Upper lobe of right lung (tissue), 1 donor: ENCODE measurements at places on chromosomes 3 and 15.

- DNase-seq: no peak
Observed at GRCh38 chr3:87949879-87950208, 109.0 kb downstream of the CGGBP1 start.

GRCh38 chr15:36362509-36362915 is 216.9 kb upstream of the CDIN1 start:
- no peak for DNase-seq

- DNase-seq: no peak
Observed at GRCh38 chr3:172659246-172660002, 51.4 kb downstream of the NCEH1 start.

- no peak for DNase-seq
Observed at GRCh38 chr3:133283958-133284807, 115.7 kb upstream of the BFSP2 start.

GRCh38 chr3:144502402-144502801 is 530.8 kb downstream of the DIPK2A start:
- DNase-seq: no peak

DNA sequence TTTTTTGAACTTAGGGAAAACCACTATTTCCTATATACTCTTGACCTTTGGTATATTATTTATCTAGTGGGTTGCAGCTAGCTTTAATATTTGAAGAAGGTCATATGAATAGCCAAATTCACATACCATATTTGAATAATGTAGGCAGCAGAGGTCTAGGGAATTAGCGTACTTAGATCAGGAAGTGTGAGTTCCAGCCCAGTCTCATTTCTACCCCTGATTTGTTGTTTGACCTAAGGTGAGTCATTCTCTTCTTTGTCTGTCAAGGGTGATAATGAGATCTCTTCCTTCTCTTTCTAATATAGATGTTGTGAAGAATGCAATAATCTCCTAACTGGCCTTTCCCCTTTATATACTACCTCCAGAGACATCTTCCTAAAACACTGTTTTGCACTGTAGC is 36.6 kb upstream of the ZPLD1 start:
- DNase-seq: no peak

DNA sequence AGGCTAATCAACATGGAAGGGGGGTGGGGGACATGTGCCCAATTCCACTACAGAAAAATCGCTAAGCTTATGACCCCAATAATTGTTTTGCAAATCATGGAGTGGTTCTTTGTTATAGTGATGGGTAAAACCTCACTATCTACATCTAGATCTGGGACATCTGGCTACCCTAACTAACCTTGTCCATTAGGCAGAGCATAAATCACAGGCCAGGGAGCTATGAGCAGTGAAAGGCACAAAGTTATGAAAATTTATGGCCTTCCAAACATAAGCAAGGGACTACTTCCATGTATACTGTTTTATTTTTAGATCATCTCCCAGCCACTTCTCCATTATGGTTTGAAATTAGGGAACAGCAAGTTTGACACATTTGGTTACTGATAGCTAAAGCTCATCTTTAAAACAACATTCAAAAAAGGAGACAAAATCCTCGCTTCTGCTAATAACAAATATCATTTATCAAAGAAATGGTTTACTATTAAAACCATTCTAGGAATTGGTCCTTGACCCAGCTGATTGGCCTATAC is 78.3 kb downstream of the RSL24D1 start:
- DNase-seq: no peak

GRCh38 chr3:196967412-196968232 is 1.0 kb downstream of the PIGZ start:
- DNase-seq: no peak

- no peak for DNase-seq
Observed at GRCh38 chr3:58386626-58387365, 46.8 kb downstream of the PDHB start.

DNA sequence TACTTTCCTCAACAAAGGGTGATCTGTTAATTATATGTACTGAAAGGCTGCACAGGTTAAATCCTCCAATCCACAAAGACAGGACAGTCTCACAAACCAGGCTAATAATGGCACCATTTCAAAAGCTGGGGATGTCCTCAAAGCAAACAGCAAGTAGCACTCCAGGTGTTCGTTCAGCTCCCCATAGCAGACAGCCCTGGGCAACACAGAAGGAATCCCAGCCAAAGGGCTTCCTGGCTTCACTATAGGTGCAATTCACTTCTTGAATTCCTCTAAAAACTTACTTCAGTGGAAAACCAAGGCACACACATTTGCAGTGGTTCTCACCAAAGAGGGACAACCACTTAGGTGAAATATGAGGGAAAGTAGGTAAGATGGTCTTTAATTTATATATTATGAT is 166.7 kb downstream of the CTNNB1 start:
- no peak for DNase-seq

DNA sequence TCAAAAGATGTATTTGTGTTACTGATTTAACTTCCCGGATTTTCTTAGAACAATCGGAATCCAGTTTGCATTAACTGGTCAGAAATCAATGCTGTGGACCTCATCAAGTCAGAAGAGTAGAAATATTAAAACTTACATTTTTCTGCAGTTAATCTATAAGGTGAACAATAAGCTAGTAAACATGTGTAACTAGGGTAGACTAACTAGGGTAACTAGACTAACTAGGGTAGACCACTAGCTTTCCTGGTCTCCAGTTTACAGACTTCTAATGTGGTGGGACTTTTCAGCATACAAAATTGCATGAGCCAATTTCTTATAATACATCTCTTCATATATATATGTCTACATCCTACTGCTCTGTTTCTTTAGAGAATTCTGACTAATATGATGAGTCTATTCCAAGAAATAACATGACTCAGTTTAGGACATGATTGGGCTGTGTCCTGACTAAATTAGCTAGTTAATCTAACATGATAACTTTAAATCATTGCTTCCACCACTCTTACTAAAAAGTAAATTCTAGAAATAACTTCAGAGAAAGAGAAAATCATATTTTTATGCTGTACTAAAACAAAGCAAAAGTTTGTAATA is 5.3 kb downstream of the PLSCR2 start:
- DNase-seq: no peak

GRCh38 chr3:9059489-9060400 is 96.5 kb upstream of the RAD18 start:
- no peak for DNase-seq

DNA sequence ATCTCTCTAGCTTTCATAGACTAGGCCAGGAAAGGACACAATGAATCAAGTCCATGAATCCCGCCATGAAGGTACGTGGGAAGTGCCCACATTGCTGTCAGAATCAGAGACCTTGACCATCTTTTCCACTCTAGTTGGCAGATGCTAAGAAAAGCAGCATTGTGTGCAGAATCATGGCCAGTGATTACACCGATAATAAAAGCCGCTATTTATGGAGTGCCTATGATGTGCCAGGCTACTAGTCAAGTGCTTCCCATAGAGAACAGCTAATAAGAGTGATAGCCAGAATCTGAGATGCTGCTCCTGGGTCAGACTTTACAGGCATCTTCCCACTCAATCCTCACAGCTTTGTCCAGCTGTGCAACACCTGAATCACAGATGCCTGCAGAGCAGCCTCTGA is 13.2 kb upstream of the RPL32 start:
- no peak for DNase-seq

DNA sequence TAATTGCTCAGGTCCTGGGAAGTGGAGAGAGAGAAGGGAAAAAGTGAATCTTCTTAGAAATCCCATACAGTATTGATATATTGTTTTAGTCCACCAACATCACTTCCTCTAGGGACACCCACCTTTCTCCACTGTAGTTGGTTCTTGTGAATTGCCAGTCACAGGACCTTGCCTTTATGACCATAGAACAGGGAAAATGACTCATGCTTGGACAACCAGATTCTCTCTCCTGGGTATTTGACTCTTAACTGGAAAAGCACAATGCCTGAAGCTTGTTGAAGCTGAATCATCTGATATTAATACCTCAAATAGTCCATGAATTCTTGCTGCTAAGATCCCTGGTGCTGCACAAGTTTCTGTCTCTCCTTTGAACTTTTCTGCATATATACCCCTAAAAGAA is 32.5 kb upstream of the DCLK3 start:
- DNase-seq: no peak

DNA sequence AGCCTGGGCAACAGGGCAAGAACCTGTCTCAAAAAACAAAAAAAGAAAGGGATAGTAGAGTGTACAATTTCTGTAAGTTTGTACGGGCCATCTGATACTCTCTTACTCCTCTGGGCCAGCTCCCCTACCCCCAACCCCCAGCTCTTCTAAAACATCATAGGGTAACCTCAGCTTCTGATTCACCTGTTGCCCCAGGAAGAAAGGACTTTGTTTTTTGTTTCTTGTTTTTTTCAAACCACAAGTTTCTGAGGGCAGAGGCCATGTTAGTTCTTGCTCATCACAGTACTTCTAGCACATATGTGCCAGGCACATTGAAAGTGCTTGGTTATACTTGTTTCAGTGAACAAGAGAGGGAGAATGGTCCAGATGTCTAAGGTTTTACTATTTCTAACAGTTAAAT is 20.2 kb downstream of the ATOSA start:
- DNase-seq: no peak

DNA sequence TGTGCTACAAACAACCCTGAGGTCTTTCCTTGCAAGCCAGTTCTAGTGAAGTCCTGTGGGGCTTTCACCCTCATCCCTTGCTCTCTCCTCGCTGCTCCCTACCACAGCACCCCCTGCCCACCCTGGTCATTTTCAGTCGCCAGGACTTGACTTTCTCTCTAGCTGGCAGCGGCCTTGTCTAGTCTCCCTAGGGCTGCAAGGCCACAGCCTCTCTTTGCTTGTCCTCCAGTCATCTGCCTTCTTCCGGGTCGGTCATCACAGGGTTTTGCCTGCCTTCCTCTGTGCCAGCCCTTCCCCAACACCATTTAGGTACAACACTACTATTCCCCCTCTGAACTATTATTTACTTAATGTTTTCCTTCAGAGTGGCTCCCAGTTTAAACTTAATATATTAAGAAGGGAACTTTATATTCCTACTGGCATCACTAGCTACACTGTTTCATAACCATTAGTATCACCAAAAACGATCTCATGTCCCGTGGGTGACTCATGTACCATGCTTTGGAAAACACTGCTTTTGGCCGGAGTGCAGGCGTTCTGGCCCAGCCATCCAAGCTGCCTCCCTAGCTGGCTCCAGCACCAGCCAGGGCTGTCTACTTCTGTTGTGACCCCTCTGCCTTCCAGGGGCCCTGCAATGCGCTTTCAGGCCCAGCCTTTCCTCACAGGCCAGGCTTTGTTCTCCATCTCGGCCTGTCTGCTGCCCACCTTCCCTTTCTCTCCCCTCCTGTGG is 21.4 kb downstream of the FAH start:
- DNase-seq: no peak

DNA sequence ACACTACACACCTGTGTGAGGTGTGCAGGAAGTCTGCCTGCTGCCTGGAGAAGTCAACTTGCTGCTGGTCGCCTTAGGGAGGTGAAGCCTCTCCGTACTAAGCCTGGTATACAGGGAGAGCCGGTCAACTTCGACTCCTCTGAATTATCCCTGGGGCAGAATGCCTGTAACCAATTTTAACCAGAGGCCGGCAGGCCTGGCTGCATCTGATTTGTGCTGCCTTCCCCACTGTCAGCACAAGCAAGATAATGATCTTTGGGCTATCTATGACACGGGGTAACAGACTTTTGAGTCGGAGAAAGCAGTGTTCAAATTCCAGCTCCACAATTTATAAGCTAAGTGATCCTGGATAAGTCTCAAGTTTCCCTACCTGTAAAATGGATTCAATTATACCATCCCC is 42.3 kb downstream of the MAGEF1 start:
- DNase-seq: no peak
